AG09319 (cell line): ENCODE measurements at places on chromosomes 2 and 18.
A peak's percentile ranks its signal among the peaks of the same experiment; 100 is the strongest.

DNA sequence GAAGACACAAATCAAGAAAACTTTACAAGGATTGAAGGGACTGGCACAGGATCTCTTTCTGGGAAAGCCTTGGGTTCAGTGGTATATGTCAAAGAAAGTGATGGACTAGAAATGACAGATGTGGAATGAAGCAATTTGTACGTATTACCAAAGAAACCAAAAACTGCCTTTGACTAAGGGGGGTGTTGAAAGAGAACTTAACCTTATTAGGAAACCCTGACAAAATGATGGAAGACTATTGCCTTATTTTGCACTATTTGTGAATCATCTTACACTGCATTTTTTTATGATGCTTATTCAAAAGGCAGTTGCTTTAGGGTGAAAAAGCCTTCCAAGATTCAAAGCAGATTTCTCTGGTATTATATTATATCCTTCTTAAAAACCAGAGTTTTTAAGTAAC lies 4.0 kb downstream of the TSGA10 start:
- no peak for DNase-seq

DNA sequence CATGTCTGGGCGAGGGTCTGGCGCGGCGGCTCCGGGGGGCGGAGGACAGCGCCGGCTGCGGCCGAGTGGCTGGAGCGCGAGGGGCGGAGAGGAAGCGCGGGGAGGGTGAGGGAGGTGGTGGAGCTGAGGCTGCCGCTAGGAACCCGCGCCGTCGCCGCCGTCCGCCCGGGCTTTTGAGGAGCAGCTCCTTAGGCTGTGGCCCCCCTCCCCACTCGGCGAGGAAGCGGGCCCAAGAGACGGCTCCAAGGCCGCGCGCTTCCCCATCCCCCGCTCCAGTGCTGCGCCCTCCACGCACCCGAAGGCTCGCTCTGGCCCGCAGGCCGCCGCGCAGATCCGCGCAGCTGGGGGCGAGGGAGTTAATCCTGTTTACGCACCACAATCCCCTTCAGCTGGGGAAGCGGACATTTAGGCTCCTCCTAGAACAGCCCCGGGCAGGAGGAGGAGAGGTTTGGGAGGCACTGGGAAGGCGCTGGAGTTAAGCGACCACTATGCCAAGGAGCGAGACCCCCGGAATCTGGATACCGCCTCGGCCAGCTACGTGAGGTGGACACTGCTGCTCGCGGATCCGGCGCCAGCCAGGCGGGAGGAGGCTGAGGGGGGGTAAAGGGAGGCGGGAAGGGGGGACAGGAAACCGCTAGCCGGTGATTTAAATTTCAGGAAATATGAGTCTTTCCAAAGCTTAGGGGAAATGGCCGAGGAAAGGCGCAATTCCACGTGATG lies at the start of gene CNRIP1:
Gene CNRIP1 (minus strand): TSS at position 552 of the 720 bp plus-strand sequence. CDS start 549 bp downstream, at position 3.
- DNase-seq = peak; percentile 60

GRCh38 chr2:21836261-21836660 lies 712.5 kb downstream of the TDRD15 start:
- no peak for DNase-seq

- no peak for DNase-seq
Measured at GRCh38 chr2:15009681-15010080, 377.2 kb downstream of the LRATD1 start.

GRCh38 chr18:79756826-79757225 lies 40.9 kb upstream of the KCNG2 start:
- DNase-seq = no peak
